ENCODE measurements at places on chromosomes 2 and 18. TPM values are rescaled to one million over a fixed set of nuclear protein-coding genes. Genes with fewer than 3 reads are reported as not detected.

DNA sequence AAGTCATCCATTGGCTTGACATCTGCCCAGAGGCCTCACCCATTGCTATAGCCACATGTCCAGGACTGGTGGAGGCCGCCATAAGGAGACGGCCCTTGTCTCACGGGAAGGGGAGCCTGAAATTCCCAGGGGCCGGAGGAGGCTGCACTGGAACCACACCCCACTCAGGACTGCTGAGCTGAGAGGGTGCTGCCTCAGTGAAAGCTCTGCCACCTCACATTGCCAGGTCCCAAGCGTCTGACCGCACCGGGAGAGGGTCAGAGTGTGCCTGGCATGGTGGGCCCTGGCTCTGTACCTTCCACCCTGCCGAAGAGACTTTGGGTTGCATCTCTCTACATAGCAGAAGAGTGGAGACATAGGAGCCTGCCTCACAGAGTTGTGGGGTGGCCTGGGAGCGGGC is 134.1 kb upstream of the GLI2 start:
- DNase-seq, result no peak

The LCT gene
- not detected for total RNA-seq

DNA sequence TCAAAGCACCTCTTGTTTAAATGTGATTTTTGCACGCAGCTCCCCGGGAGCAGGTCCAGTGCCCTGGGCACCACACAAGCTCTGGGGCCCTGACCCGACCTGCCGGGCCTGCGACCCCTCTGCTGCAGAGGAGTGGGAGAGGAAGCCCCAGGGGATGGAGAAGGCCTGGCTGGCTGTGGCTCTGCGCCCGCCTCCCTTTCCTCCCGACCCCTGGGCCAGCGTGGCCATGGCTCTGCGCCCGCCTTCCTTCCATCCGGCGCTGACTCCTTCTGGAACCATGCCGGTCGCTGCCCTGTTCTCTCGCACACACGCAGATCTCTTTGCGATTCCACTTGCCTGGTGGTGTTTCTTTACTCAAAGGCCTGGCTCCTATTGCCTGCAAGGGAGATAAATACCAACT is 166.5 kb upstream of the SALL3 start:
- no peak for DNase-seq

GRCh38 chr2:231360881-231361371 is 34.6 kb upstream of the B3GNT7 start:
- DNase-seq, result no peak

DNA sequence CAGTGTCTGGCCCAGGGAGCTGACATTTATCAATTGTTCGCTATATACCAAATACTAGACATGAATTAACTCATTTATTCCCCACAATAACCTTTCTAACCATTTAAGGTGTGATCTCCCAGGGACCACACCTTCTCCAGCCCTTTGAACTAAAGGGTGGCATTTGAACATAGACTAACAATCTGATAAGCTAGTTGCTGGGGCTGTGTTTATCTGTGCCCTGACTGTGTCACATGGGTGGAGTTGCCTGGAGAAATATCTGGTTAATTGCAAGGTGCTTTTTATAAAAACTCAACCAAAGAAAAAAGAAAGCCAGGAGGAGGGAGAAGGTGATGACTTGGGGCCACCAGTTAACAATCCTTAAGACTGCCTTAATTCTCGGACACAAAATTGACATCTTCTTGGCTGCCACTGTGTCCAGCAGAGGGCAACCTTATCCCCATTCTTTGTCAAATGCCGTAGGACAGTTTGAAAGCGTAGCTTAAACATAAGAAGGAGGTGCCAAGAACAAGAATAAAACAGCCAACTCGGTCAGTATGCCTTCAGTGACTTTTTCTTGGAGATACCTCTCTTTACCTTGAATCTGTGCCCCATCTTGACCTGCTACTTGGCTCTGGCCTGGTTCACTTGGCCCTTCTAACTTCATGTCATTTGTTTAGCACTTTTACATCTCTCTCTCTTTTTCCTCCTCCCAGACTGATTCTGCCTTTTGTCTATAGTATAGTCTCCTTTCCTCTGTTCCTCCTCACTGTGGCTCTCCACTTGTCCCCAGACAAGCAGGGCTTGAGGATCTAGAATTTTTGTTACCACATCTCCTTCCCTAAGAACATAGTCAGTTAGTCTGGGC is 183.4 kb downstream of the MYO3B start:
- peak; percentile 59 for DNase-seq

GRCh38 chr2:159617646-159618045 is 1.3 kb upstream of the BAZ2B start:
- peak; percentile 62 for DNase-seq

The MAPRE2 gene
- 10.0 TPM for total RNA-seq

- no peak for DNase-seq
These were observed 155.0 kb upstream of the GLI2 start for GRCh38 chr2:120580709-120581108.

GRCh38 chr2:241801611-241802420 is 7.2 kb upstream of the NEU4 start:
- no peak for DNase-seq

- DNase-seq, result no peak
These were observed 93.4 kb downstream of the PTGR3 start for GRCh38 chr18:75115514-75115913.

The ANKRD30BL gene
- not detected for total RNA-seq

The B4GALT6 gene
- total RNA-seq, result 6.9 TPM

DNA sequence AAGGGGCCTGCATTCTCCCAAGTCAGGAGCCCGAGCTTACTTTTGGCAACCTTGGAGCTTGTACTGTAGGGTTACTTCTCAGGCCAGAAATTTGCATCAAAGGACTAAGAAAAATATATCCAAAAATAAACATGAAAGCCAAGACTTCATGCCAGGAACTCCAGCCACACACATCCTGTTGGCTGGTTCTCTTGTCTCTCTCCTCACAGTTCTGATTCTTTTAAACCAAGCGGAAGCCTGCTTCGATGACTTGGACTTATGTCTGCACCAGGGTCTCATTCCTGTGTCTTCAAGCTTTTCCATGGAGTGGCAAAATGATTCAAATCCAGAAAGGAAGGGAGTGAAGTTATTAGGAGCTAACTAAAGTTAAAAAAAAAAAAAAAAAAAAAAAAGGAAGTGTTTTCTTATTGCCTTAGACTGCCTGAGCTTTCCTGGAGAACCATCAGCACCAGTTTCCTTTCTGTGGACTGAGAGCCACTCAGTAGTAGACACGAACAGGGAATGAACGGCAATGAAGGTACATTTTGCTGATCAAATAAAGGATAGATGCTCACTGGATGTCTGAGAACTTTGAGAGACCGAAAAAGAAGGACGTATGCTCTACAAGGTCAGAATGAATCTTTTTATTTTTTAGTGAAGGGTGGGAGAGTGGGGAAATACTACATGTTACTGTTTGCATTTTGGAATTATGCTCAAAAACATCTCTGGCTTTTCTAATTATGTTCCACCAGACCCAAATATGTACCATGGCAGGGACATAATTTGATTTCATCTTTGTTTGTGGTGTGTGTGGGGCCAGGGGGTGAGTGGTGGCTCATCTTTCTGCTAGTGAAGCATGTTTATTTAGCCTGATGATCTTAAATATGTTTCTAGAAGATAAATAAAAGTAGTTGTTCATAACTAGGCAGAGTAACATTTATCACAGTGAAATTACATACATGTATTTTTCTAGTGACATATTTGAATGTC is 86.0 kb downstream of the RAPGEF4 start:
- DNase-seq, result no peak

GRCh38 chr2:231680992-231681852 is 27.1 kb upstream of the PTMA start:
- DNase-seq, result peak; percentile 22

DNA sequence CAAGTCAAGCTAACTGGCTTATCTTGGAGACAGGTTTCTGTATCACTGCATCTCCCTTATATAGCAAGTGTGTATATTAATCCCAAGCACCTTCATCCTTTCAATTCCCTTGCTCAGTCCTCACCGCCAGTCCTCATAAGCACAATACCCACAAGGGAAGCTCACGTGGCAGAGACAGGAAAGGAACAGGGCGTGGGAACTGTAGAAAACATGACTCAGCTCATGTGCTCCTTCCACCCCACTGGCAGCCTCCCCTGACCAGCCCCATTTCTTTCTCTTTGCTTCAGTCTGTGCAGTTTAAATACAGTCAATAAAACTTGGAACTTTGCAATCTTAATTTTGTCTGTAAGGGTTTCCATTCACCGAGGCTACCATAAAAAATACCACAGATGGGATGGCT is 36.5 kb upstream of the CDH19 start:
- DNase-seq, result no peak

DNA sequence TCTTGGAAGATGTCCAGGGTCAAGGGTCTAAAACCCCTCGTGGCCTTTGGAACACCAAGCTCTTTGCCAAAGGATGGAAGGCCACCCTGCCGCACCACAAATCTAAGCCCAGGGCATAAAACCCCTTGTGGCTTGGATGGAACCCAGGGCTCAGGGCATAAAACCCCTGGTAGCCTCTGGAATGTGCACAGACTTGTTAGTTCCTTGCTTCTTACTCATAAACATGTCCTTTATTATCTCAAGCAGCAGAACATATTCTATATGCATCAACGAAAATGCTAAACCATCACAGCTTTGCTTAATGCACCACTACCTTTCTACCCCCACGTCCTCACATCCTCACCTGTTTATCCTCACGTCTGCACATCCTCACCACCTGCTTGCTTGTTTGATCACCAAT is 998.0 kb downstream of the DSC3 start:
- no peak for DNase-seq

The TMEM163 gene
- 6.7 TPM for total RNA-seq

- no peak for DNase-seq
These were observed 52.1 kb downstream of the NCK2 start for GRCh38 chr2:105796791-105797190.

DNA sequence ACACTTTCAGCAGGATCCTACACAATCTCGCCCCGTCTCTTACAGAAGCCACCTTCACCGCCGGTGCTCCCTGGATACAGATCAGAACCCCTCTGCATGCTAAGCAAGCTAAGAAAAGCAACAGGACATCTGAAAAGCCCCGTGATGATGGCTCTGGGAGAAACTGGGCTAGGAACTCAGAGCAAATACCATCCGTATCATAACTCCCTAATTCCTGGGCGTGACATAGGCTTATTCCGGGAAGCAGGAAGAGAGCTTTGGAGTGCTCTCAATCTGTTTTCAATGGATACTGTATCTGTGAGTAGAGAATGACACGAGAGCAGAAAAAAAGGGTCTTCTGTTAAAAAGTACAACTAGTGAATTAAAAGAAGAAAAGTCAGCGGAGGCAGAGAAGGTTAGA is 121.6 kb downstream of the SPP2 start:
- no peak for DNase-seq

DNA sequence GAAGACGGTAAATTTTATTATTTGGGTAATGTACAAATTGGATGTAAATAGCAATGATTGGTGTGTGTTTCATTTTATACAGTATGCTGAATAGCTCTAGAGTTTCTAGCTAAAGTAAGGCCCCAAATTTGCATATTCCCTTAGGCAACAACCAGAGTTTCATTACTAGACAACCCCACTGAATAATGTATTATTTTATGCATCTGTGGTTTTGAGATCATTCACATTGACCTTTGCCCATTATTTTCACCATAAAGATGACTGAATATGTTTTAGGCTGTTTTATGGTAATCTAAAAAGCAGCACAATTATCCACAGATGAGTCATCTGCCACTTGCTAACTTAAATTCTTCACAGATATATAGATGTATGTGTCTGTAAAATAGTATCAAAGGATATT is 44.5 kb upstream of the C2orf74 start:
- DNase-seq, result peak; percentile 81

GRCh38 chr2:9278439-9278838 is 71.8 kb downstream of the ASAP2 start:
- no peak for DNase-seq

DNA sequence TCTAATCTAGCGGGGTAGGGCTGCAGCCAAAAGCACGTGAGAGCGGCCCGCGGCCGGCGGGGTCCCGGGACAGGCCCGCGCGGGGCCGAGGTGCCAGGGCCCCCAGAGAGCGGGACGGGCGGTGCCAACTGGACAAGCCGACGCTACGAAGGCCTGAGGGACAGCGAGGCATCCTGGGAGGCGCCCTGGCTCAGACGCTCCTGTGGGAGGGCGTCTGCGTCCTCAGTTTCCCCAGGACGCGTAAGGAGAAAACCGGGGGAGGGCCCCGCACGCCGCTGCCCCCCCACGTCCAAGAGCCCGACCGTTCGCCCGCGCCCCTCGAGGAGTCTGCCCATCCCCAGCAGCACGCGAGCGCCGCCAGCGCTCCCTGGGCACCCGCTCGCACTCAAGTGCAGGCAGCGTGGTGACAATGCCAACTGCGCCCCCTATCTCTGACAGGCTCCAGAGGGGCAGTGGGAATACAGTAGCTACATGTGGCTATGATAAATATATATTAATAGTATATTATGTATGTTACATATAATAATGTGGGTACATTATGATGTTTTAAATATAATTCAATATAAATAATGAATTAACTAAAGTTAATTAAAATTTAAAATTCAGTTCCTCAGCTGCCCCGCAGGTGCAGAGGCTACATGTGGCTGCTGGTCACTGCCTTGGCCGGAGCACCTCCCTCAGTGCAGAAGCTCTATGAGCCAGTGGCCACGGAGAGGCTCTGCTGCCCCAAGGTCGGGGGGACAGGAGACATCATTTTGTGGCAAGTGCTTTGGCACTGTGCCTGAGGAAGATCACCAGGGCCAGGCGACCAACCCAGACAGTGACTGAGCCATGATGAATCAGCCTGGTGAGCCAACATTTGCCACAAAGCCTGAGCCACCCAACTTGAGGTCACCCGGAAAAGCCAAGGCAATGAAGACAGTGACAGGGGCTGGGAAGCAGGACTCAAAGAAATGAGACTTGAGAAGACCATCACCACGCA is 5.5 kb upstream of the SFT2D3 start:
- peak; percentile 22 for DNase-seq

The LINC00305 gene
- not detected for total RNA-seq

GRCh38 chr2:237486334-237486818 is 675 bp upstream of the MLPH start:
- DNase-seq, result no peak

The VWA3B gene
- not detected for total RNA-seq

The MROH2A gene
- 0.15 TPM for total RNA-seq

- no peak for DNase-seq
These were observed 1207.3 kb downstream of the DPP10 start for GRCh38 chr2:115649731-115650130.
